ENCODE measurements at places on chromosomes 6 and 20.

- no peak for DNase-seq
Observed at GRCh38 chr6:148873868-148874267, 127.0 kb downstream of the UST start.

GRCh38 chr6:101114703-101115102 lies 233.6 kb upstream of the ASCC3 start:
- DNase-seq, result peak; percentile 18

GRCh38 chr6:15255481-15255880 lies 9.6 kb downstream of the JARID2 start:
- DNase-seq, result no peak

- no peak for DNase-seq
Observed at GRCh38 chr6:139801571-139802321, 427.3 kb upstream of the CITED2 start.

GRCh38 chr20:23050847-23051627 lies 1.6 kb upstream of the THBD start:
- DNase-seq, result peak; percentile 42

- DNase-seq, result no peak
Observed at GRCh38 chr6:107868867-107869611, 44.9 kb upstream of the SCML4 start.

GRCh38 chr6:161108916-161109315 lies 117.3 kb downstream of the MAP3K4 start:
- no peak for DNase-seq

GRCh38 chr6:75204959-75205775 lies 686 bp downstream of the COL12A1 start:
- no peak for DNase-seq

- no peak for DNase-seq
Observed at GRCh38 chr6:85672623-85673022, 29.9 kb upstream of the SYNCRIP start.

GRCh38 chr6:97288188-97288587 lies 5.2 kb upstream of the MMS22L start:
- DNase-seq, result no peak

GRCh38 chr6:47490676-47491075 lies 13.1 kb downstream of the CD2AP start:
- no peak for DNase-seq

- no peak for DNase-seq
Observed at GRCh38 chr6:106568530-106568929, 60.8 kb downstream of the RTN4IP1 start.

DNA sequence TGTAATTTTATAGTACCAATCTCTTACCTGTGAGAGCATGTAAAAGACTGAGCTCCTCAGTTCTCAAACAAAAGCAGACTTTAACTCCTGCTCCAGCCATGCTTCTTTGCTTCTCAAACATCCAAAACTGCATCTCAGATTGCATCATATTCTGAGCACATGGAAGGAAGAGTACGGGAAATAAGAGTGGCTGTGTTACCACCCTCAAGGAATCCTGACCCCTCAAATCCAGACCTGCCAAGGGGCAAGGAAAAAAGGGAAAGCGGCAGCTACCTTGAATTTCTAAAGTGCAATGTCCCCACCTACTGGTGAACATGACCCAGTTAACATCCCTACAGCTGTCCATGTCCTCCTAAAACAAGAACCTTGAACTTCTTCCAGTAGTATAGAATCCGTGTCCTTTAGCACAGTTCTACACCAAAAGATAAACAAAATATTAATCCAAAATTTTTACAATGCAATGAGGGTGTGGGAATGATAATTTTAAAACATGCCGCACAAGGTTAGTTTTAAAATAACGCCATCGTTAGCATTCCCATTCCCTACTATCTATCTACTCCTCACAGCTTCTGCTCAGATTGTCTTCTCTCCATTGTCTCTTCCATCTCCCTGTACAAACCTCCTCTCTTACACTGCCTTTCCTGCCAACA lies 34.1 kb upstream of the HLA-DQB1 start:
- peak; percentile 61 for DNase-seq

- no peak for DNase-seq
Observed at GRCh38 chr6:14738933-14739332, 506.9 kb upstream of the JARID2 start.

DNA sequence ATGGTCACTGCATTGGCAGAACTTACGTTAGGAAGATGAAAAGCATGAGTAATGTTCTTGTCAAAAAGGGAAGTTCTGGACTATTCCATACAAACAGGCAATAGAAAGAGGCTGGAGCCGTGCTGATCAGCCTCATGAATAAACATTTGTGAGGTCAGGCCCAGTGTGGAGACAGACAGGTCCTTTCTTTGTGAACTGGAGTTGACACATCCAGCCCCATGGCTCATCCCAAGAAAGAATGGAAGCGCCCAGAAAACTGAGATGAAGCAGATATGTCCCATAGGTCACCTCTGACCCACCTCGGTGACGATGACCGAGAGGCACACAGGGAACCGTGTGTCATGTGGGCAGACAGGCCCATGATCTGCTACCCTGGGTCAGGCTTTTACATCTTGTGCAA lies 276.0 kb upstream of the SGK1 start:
- no peak for DNase-seq

- no peak for DNase-seq
Observed at GRCh38 chr6:88804701-88805100, 158.7 kb downstream of the RNGTT start.

DNA sequence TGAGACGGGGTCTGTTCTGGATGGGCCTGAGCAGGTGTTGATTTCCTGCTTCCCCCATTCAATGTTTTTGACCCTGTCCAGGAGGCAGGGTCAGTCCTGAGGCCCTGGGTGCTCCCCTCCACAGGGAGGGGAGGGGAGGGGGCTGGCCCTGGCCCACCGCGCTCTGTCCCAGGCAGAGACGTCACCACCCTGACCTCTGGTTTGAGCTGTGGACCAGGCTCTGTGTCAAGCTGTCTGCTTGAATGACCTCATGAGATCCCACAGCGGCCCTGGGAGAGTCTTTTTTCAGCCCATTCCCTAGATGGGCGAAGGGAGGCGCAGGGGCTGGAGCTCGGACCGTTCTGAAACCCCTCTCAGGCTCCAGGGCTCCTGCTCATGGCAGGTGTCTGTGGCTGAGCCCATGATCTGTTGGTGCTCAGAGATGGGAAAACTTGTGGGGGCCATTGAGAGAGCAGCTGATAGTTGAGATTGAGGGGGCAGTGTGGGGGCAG lies 8.9 kb upstream of the LKAAEAR1 start:
- no peak for DNase-seq

DNA sequence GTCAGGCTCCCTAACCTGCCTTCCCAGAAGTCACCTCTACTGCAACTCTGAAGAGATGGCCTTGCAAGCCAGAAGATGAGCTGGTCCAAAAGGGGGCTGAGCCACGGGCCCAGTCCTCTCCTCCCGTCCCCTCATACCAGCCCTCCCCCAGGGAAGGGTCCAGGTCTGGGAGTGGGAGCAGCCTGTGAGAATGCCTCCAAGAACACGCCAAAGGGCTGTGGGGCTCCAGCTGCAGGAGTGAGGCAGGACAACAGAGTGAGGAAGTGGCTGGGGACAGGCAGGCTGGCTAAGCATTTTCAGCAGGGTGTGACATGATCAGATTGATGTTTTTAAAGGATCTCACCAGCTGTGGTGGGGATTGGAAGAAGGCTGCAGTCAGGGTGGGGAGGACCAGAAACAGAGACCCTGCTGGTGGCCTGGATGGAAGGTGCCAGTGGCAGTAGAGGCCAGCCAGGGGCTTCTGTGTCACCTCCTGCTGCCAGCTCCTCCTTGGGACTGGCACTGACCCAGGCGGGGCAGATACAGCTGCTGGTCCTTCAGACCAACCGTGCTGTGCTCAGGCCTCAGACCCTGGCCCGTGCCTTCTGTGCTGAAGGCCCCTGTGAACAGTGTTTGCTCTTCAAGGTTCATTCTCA lies 257.6 kb downstream of the NRN1 start:
- DNase-seq, result no peak

DNA sequence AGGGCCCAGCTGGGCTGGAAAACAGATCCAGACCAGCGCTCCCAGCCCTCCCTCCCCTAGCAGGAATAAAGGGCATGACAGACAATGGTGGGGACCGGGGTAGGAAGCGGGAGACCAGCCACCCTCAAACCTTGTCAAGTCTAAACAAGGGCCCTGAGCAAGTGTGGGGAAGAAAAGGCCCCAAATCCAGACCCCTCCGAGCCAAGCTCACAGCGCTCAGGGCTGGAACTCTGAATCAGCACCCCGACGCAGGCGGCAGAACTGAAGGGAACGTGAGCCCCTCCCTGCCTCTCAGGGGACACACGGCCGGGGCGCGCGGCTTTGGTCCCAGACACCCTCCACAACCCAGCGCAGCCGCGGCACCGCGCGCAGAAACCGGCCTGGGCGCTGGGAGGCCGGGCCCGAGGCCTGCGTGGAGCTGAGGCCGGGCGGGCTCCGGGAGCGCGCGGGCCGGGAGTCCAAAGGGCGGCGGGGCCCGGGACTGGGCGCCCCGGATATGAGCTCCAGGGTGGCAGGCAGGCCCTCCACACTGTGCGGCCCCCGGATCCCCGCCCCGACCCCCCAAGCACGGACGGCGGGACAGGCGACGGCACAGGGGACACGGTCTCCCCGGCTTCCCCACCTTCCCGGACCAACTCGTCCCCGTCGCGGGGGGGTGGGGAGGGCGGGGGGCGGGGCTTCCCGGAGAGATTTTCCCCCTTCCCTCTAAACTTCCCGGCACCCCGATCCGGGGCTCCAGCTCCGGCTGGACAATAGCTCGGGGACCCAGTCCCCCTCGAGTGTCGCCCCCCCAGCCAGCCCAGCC lies 641 bp downstream of the TEAD3 start:
- DNase-seq, result no peak

DNA sequence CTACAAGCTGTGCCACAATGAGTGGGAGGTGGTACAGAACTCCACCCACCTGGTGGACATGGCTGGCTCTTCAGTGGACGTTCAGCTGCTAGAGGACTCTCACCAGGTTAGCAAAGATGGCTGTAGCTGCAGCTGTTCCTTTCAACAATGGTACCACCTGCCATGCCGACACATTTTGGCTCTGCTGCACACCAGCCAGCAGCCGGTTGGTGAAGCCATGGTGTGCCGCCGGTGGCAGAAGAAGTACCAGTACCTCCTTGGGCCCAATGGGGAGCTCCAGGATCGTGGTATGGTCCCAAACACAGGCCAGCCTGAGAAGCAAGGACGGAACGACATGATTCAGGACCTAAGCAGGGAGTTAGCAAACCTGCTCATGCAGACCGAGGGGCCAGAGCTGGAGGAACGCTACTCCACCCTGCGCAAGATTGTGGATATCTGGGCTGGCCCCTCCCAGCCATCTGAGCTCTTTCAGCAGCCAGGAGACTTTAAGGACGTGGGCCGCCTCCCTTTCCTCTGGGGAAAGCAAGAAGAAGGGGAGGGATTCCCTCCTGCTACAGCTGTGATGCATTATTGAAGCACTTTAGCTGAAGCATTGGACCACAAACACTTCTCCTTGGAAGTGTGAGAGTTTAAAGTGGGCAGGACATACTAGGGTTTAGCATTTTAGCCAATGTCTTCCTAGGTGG lies 2.8 kb upstream of the ZSWIM1 start:
- DNase-seq, result no peak

DNA sequence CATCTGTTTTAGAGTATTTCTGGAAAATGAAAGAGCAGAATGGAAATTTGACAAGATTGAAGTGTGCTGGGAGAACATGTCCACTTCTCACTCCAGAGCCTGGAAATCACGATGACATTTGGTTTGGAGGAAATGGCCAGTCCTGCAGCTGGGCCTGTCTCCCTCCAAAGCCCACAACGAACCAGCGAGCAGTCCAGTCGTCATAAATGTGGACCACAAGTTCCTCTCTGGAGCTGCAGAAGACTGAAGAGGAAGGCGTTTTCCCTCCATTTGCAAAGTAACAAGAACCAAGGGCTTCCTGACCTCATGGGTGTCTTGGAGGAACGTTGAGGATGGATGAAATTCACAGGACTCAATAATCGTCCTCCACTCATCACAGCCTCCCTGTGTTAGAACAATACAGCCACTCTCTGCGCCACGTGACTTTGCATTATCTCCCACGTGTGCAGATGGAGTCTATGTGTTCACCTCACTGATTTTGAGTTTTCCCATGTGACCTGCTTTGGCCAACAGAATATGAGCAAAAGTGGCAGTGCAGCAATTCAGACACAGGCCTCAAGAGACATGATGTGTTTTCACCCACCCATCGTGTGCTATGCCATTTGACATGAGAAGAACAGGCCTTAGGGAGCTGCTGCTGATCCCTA lies 9.1 kb upstream of the SPATS1 start:
- no peak for DNase-seq

DNA sequence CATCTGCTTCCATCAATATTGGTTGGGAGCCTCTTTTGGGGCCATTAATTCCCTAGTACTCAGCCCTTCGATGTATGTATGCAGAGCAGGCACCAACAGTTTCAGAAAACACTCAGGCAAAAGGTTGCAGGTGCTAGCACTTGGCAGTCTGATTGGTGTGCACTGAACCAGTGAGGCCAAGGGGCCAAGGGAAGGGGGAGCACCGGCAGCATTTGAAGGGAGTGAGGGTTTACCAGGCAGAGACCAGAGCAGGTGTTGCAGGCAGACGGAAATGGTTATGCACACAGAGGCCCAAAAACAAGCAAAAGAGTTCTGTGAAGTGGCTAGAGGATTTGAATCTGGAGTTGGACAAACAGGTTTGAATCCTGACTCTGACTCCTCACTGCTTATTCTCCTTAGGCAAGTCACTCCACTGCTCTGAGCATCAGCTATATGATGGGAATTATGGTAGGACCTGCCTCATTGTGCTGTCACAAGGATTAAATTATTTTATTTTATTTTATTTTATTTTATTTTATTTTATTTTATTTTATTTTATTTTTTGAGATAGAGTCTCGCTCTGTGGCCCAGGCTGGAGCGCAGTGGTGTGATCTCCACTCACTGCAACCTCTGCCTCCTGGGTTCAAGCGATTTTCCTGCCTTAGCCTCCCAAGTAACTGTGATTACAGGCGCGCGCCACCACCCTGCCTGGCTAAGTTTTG lies 58.1 kb upstream of the SHLD1 start:
- DNase-seq, result no peak

GRCh38 chr20:36523341-36523740 lies 18.0 kb upstream of the MYL9 start:
- DNase-seq, result no peak

- no peak for DNase-seq
Observed at GRCh38 chr6:13485923-13486562, 1.4 kb downstream of the GFOD1 start.

DNA sequence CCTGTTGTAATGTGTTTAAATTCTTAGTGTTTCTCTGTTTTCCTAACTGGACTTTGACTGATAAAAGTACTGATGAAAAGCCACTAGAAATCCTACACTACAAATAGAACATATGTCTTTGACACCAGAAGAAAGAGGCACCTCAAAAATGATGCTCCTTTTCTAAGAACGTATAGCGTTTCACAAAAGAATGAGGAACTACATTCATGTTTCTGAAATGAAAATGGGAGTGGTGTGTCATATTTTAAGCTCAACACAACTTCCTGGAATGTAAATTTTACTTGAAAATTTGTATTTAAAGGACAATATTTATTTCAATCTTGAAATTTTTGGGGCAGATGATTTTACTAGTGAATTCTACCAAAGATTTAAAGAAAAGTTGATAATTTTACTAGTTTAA lies 35.3 kb downstream of the KIAA0408 start:
- DNase-seq, result no peak

- DNase-seq, result no peak
Observed at GRCh38 chr6:47028835-47029360, 13.2 kb downstream of the ADGRF1 start.
